Inflammatory macrophage treated with lipopolysaccharide for 1 hour (primary cell): ENCODE measurements at places on chromosomes 6 and 20.

- DNase-seq = no peak
These were observed 6.1 kb upstream of the POU3F2 start for GRCh38 chr6:98828211-98828788.

- no peak for DNase-seq
These were observed 207.6 kb downstream of the UST start for GRCh38 chr6:148954461-148954860.

- DNase-seq = no peak
These were observed 698 bp downstream of the FAM210B start for GRCh38 chr20:56359212-56360132.

- no peak for DNase-seq
These were observed 105.9 kb downstream of the CDKAL1 start for GRCh38 chr6:20640181-20640580.

GRCh38 chr6:169725125-169726048 lies 1.1 kb upstream of the PHF10 start:
- DNase-seq = peak; percentile 40

GRCh38 chr6:158781692-158782373 lies 37.3 kb downstream of the EZR start:
- DNase-seq = no peak

DNA sequence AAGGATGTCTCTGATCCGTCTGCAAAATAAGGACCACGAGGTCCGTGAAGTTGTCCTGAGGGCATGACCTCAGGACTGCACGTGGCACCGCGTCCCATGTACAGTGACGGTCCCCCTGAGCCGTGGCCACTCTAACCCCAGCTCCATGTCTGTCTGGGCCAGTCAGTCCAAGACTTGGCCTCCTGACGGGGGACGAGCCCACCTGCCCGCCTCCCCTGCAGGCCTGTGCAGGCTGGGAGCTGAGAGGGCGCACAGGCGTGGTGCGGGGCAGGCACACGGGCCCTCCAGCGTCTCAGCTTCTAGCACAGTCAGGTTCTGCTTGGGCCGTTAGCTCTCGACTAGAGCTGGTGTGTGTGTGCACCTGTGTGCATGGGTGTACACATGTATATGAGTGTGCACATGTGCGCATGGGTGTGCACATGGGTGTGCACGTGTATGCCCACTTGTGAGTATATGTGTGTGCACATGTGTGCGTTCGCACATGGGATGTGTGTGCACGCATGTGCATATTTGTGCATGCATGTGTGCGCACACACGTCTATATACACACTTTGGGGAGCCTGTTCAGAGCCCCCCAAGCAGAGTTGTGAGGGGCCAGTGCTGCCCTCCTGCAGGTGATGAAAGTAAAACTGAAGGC lies 307.0 kb downstream of the TAF4 start:
- DNase-seq = no peak

- DNase-seq = no peak
These were observed 4.8 kb downstream of the ZCCHC3 start for GRCh38 chr20:301886-302848.

DNA sequence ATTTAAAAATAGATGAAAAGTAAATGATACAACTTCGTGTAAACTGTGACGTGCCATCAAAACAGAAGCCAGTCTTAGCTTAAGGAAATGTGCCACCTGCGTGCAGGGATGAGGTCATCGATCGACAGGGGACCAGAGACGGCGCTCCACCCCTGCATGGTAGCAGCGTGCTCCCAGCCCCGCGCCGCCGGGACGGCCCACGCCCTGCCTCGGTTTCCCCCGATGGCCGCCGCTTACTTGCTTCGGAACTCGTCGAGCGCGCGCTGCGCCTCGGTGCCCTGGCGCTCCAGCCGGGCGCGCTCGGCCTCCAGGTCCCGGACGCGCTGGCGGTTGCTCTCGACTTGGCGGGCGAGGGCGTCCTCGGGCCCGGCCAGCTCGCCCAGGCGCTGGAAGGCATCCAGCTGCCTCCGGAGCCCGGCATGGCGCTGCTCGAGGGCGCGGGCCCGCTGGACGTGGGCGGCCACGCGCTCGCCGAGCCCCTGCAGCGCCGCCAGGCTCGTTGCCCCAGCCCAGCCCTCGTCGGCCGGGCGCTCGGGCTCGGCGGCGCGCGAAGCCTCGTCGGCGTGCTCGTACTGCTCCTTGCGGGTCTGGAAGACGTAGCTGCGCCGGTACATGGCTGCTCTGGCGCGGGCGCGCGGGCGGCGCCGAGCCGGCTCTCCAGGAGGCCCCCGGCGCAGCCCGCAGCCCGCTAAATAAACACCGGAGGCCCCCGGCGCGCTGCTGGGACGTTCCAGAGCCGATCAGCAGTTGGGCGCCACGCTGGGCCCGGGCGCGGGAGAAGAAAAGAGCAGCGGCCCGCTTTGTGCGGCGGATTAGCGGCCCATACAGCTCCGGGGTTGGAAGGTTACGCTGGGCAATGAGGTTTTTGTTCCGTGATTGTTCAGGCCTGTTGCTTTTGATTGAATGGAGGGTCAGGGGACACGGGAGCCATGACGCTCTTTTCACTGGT lies at the start of gene BFSP1:
Gene BFSP1 (minus strand): TSS at position 664 of the 949 bp plus-strand sequence. CDS start 50 bp downstream, at position 614.
- DNase-seq = peak; percentile 15

DNA sequence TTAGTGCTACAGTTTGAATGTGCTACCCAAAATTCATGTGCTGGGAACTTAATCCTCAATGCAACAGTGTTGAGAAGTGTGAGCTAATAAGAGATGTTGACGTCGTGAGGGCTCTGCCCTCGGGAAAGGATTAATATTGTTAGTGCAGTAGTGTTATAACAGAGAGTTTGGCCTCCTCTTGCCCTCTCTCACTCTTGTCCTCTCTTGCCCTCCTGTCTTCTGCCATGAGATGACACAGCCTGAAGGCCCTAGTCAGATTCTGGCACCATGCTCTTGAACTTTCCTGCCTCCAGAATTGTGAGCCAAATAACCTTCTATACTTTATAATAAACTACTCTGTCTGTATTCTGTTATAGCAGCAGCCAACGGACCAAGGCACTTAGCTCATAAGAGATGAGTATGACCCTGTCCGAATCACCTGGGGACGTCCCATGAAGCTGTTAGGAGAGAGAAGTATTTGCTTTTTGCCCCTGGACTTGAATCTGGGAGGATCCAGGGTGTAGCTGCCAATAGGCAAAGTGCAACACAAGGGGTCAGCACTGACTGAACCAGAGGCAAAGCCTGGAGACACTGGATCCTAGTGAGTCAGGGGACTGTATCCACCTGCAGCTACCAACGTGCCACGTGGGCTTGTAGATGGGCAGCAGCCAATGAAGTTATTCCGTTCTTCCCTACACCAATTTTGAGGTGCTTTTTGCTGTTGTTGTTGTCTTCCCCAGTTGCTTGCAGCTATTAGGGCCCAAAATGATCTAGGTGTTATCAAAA lies 233.7 kb downstream of the THBS2 start:
- DNase-seq = no peak

DNA sequence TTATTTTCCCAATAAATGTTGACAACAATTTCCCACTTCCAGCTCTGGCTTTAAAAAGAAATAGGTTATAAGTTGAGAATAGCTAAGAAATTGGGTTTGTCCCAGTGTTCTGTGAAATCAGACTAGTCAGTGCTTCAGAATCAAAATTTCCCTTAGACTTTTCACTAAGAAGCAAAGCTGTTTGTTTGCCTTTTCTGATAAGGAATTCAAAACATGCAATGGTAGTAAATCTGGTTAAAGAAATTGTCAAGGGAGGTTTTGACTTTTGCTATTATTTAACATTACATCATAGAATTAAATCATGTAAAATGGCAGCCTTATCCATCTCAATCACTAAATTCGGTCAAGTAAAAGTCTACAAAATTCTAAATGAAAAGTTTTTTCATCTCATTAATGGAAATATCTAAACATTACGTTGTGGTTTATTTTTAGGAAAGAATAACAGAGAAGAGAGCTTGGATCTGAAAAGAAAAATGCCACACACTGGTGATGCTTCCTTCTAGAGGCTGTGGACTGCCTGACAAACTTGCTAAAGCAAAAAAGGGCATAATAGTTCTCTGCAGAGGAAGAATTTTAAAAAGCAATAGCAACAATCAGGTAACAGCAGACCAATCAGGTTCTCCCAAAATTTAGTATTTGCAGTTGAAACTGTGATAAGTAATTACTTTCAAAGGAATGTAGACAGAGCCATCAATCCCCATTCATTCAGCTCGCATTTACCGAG lies 36.4 kb downstream of the PLAGL1 start:
- DNase-seq = no peak

DNA sequence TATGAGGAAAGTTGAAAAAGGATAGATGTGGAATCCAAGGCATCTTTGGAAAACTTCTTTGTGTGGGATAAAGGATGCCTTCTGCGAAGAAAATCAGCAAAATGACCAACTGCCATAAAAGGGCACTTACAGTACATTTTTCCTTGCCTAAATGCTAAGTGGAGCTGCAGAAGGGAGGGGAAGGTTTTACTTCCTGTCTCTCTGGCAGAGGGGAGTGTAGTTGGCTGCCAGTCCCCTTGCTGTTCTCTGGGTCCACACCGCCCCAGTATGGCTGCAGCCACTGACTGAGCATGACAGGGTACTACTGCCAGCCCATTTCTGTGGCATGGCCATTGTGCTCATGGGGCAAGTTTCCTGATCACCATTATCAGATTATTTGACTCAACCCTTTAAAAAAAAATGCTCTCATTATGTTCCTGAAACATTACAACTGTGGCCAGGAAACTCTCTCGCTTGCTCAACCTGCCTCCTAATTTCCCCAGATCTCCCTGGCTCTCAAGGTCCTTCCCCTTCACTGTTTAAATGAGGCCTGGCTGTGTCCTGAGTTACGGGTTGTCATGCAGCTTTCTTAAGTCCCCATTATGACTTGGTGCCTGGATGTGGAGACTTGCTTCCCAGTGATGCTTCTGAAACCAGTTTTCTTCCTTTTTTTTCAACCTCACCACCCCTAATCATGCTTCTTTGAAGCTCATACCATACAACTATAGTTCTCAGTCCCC lies 34.5 kb upstream of the FAM184A start:
- DNase-seq = peak; percentile 80

GRCh38 chr20:10783707-10784553 lies 110.1 kb upstream of the JAG1 start:
- DNase-seq = no peak

DNA sequence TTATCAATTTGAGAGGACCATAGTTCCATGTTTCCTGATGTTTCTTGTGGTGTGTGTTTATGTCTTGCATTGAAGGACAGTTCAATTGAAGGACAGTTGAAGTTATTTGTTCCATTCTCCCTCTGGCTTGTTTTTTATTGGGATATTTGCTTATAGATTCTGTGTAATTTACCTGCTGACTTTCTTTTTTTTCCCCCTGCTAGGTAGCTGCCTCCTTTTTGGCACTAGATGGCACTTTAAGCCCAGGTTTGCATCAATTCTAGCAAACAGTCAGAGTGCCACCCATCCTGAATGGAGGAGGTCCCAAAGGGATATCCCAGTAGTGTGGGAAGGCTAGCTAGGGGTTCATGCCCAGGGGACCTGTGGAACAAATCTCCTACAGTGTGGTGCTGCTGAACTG lies 78.1 kb downstream of the CFAP61 start:
- DNase-seq = peak; percentile 4

DNA sequence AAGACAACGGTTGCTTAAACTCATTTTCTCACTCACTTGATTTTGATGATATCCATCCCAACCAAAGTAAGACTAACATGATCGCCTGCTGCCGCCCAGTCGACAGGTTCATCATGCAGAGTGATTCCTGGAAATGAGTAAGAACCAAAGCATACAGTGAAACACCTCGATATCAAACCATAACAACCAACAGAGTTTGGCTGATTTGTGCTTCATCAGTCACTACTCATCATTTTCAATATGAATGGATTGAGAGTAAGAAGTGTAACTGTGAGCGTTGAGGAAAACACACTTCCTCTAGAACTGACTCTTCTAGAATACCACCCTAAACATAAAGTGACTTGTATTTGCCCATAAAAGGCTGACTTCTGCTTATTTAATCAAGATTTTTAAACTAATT lies 29.2 kb upstream of the ALDH8A1 start:
- no peak for DNase-seq

DNA sequence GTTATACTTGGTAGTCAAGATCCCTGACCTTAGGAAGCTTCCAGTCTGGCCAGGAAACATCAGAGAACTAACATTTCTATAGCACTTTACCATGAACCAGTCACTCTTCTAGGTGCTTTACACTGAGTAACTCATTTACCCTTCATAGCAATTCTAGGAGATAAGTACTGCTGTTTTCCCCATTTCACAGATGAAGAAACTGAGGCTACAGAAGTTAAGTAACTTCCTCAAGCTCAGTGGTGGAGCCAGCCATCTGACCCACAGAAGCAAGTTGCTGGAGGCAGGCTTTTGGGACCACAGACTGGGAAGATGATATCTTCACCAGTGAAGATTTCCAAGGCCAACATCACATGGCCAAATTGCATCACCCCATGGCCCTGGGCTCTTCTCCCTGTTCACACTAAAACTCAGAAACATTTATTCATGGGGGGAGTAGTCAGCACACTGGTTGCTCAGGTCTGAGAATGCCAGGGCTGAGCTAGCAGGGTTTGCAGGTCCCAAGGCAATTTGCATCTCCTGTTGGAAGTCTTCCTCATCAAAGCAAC lies 70.3 kb downstream of the UNC5CL start:
- DNase-seq = no peak

GRCh38 chr6:7615611-7616383 lies 25.8 kb downstream of the SNRNP48 start:
- peak; percentile 83 for DNase-seq
